SK-N-MC (cell line): ENCODE measurements at places on chromosomes 11 and 22.

DNA sequence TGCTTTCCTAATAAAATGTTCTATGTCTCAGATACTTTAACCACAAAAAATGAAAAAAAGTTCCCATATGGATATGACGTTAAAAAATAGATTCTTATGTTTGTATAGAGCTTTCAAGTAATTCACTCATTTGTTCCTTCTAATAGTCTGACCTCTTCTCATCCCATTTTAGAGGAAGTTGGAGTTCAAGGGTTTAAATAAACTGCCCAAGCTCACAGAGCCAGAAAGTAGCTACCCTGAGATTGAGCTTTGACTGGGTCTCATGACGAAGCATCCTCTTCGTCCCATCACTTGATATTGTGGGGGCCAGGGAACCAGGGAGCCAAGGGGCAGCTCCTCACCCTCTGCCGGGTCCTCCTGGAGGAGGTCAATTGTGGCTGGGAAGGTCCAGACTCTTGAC lies 116.3 kb downstream of the CCDC81 start:
- no peak for DNase-seq

DNA sequence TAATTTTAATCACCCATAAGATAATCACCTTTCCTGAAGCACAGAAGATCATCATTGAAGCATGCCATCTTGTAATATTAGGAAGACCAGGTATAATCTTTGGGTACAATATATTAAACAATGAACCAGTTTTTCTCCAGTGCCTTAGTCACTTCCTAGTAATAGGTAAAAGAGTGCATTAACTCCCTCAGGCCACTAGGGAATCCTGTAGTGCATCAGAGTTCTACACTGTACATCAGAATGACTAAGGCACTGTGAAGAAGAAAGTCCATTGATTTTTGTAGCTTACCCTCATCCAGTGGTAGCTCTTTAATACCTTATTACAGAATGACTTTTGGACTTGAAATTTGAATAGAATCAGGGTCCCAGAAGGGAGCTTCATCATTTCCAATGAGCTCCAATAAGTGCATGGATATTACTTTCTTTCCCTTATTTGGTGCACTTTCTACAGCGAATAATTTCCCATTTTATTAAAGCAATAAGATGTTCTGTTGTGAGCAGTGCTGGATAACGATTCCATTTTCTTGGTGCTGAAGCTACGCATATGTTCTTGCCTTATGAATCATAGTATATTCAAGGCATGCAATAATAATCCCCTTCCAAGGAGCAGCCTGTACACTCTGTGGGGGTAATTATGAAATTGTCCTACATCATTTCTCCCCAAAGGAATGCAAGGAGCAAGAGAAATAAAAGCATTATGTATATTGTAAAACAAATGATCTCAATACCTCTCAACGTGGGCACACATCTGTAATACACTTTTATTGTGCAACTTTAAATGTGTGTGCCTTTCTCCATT lies 4.7 kb downstream of the C11orf87 start:
- no peak for DNase-seq

DNA sequence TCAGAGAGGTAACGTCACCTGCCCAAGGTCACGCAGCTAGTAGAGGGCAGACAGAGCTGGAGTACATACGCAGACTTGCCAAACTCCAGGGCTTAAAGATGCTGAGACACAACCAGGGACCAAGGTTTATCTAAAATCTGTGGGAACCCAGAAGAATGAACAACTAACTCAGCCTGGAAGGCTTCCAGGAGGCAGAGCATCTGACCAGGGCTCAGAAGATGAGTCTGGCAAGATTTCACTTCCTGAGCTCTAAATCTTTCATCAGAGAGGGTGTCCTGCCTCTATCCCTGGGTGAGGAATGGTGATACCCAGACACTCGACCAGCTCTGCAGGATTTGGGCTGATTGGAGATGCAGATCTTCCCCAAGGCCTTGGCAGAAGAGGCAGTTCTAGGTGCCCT lies 9.1 kb downstream of the GAL3ST1 start:
- no peak for DNase-seq

DNA sequence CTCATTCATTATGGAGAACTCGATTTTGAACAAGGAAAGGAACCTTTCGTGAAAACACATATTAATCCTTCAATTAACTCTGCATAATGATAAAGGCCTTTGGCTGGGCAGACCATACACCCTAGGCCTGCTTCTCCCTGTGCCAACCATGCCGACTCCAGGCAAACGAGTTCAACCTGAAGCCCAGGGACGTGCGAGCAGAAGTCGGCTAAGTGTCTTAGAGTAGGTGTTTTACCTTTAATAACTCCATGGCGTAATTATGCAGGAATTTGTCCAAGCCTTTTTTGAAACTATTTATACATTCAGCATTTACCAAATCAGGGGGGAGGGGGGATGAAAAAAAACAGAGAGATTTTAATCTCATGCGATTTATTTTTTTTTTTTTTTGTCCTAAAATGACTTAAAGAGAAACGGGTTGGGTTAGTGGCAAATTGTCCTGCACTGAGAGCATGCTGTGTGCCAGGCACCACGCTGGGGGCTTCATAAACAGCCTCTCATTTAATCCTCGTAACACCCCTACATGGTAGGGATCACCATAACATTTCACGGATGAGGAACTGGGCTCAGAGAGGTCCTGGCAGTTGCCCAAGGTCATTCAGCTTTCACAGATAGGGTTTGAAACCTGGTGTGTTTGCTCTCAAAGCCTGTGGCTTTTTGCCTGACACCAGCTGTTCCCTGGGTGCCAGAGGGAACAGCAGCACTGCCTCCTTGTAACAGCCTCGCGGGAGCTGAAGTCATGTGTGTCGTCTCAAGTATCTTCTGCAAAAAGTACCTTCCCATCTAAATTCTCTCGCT lies 423.9 kb downstream of the MN1 start:
- DNase-seq: peak; percentile 10

DNA sequence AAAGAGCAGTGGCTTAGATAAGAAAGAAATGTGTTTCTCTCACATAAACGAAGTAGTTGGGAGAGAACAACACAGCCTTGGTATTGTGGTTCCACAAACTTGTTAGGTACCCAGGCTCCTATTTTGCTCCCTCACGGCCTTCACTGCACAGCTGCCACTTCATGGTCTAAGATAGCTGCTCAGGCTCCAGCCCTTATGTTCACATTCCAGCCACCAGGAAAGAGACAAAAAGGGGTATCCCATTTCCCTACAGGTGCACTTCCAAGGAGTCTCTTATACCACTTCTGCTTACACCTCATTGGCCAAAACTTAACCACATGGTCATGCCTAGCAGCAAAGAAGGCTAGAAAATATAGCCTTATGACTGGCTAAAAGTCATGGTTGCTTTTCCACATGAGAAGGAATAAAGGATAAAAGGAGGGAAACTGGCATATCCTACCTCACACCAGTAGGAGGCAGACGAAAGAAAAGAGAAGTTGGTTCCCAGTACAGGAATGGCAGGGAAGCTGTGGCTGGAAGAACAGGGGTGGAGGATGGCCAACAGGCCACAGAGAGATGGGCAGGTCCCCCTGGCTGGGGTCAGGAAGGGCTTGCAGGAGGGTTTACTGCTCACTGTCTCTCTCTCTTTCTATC lies 5.4 kb upstream of the HDHD5 start:
- DNase-seq: no peak

DNA sequence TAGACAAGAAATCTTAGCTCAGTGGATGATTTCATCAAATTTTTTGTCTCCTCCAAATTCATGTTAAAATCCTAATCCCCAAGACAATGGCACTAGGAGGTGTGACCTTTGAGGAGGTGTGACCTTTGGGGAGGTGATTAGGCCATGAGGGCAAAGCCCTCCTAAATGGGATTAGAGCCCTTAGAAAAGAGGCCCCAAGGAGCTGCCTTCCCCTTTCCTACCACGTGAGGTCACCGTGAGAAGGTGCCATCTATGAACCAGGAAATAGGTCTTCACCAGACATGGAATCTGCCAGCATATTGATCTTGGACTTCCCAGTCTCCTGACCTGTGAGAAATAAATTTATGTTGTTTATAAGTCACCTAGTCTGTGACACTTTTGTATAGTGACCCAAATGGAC lies 138.7 kb downstream of the TRIM29 start:
- no peak for DNase-seq

DNA sequence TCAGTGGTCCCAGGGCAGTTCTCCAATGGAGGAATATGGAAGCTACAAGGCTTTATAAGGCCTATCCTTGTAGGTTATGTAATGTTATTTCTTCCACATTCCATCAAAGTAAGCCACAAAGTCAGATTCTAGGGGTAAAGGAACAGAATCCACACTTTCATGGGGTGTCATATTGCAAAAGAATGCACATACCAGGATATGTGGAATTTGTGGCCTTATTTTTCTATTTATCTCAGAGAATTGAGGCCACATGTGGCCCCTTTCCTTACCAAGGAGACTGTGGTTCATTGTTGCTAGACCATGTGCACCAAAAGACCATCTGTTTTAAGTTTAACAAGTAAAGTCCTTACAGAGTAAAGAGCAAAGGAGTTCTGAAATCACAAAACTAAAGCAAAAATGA lies 12.9 kb downstream of the LRRC4C start:
- DNase-seq: no peak

DNA sequence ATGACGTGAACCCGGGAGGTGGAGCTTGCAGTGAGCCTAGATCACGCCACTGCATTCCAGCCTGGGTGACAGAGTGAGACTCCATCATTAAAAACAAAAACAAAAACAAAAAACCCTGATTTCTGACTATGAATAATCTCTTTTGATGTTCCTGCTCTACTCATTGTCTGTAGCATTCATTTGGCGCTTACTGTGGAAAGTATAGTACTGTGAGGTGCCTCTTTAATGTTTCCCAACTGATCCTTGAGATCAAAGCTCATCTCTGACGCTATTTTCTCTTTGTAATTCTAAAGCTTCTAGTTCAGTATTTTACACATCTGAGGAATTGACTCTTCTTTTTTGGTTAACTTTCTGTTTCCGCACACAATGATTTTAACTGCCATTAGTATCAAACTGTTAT lies 60.0 kb downstream of the GRK3 start:
- DNase-seq: no peak

- DNase-seq: no peak
These were observed 21.8 kb downstream of the SERPING1 start for GRCh38 chr11:57619331-57619730.

GRCh38 chr22:41367039-41367679 lies 14.6 kb upstream of the TEF start:
- no peak for DNase-seq

DNA sequence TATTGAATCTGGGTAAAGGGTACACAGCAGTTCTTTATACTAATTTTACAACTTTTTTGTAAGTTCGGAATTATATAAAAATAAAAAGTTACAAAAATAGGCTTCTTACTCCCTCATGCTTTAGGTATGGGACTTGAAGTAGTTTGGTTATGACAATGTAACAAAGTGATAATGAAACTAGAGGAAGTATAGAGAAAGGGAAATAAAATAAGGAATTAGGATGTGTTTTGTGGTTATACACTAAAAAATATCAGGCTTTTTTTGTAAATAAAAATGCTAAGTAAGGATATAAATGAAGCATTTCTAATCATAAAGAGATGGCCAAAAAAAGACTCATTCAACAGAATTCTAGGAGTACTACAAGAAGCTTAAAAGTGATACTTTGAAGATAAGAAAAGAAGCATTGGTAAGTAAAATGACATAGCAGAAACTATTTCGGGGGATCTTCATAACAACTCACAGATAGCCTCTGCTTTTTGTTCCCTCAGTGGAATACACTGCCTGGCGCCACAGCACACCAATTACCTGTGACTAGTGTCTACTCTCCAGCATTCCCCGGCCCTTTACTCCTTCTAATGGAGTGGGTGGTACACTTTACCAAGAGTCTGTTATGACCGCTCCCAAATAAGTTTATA lies 322.7 kb upstream of the PITPNB start:
- DNase-seq: no peak

GRCh38 chr22:19909350-19910179 lies 32.0 kb upstream of the COMT start:
- DNase-seq: peak; percentile 57

DNA sequence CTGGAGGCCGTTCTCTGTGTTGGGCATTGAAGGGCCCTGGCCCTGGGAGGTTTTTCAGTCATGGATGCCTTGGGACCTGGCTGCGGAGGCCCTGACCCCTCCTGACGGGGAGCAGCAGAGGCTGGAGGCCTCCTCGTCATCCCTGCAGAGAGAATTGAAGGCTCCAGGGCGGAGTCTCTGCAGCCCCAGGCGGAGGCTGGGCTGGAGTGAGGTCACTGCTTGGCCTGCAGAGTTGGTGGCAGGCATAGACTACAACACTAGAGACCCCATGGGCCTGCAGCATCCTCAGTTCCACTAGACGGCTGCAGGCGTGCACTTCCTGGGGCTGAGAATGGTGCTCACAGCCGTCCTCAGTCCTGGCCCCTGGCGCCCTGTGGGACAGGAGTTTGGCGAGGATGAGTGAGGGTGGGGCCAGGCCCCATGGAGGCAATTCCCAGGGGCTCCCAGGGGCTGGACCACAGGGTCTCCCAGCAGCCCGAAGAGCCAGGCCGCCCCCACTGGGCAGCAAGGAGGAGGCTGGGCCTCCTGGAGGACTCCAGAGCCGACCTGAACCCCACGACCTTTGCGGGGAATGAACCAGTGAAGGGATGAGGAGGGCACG lies 1194.9 kb downstream of the BRD1 start:
- DNase-seq: no peak

- no peak for DNase-seq
These were observed 19.1 kb downstream of the ETS1 start for GRCh38 chr11:128568166-128568778.

GRCh38 chr22:40281717-40282116 lies 64.6 kb upstream of the ADSL start:
- no peak for DNase-seq

- no peak for DNase-seq
These were observed 68.1 kb upstream of the SLC22A12 start for GRCh38 chr11:64522843-64523380.

- no peak for DNase-seq
These were observed 23.4 kb upstream of the GRAMD4 start for GRCh38 chr22:46596819-46597218.

DNA sequence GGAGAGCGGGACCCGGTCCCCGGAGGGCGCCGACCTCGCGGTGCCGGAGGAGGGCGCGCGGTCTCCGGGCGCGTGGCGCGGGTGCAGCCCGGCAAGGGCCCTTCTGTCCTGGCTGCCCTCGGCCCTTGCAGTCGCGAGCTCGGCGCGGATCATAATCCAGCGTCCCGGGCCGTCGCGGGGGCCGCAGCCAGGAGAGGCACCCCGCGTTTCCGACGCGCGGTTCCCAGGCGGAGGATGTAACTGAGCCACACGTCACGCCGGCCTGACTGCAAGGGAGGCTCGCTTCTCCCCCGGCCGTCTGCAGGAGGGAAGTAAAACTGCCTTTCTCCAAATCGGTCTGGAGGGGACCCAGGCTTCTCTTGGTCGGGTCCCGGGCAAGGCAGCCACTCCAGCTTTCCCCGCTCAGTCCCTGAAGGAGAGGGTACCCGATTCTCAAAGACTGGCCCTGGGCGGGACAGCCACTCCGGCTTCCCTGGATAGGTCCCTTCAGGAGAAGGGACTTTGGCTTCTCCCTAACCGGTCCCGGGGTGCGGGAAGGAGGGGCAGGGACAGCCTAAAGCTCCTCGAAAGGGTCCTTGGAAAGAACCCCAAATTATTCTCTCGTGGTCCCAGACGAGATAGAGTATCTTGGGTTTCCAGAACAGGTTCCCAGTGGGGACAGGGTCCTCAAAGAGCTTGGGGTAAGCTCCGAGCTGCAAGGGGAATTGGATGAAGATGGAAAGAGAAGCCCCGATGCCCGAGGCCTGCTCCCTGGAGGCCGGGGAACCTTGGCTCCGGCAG lies 836 bp downstream of the SPON1 start:
- no peak for DNase-seq
